ENCODE measurements at places on chromosomes 13 and 19.

DNA sequence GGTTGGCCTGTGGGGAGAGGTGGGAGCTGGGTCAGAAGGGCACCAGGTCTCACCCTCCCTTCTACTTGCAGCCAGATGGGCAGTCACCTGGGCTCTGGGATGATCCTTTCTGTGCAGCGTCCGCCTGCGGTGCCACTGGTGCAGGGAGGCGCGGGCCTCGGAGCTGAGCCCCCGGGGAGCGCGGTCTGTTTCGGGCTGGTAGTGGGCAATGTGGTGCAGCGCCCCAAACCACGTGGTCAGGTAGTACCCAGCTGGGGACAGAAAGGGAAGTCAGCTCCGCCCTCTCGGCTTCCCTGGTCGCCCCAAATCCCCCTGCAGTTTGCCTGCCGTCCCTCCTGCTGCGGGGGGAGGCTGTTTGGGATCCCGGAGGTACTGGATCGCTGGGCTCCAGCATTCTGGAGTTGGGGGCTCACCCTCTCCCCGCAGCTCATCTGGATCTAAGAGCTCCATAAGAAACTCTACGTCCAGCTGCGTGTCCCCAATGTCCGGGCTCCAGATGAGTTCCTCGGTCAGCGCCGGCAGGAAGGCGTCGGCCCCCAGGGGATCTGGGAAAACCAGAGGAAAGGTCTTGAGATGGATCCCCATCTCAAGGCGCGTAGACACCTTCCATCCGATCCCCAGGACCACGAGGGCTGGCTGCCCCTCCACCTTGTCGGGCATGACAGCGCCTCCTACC is 8.8 kb downstream of the RINL start:
- no peak for DNase-seq

DNA sequence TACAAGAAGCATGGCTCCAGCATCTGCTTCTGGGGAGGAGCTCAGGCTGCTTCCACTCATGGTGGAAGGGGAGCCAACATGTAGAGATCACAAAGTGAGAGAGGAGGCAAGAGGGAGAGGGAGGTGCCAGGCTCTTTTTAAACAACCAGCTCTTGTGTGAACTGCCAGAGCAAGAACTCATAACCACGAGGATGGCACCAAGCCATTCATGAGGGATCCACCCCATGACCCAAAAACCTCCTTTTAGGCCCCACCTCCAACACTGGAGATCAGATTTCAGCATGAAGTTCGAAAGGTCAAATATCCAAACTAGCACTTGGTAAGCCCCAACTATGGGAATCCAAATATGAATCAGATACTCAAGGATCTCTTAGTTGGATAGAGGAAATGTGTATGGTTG is 131.2 kb downstream of the RXFP2 start:
- DNase-seq = no peak

GRCh38 chr19:16532440-16533234 is 9.6 kb downstream of the CHERP start:
- DNase-seq = no peak

GRCh38 chr13:107553838-107554237 is 661.5 kb downstream of the LIG4 start:
- no peak for DNase-seq

DNA sequence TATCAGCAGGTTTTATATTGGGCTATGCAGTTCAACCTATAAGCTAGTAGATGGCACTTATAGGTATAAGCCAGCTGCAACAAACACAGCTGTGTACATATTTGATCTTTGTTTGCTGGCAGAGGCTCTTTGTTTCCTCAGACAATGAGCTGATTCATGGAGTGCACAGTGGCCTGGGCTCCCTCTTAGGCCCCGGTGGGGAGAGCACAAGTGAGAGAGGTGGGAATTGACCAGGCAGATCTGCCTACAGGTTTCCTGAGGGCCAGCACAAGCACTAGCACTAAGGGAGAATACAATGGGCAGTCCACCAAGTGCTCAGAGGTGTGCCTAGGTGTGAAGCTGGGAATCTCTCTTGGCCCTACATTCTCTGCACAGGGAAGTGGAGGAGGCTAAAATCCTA is 1390.7 kb downstream of the SLITRK5 start:
- DNase-seq = no peak
